ENCODE measurements at places on chromosomes 11 and 22.

GRCh38 chr22:49551446-49551845, 276.2 kb downstream of the BRD1 start:
- no peak for DNase-seq

GRCh38 chr11:44071157-44071556, 5.1 kb downstream of the ACCS start:
- DNase-seq = no peak

DNA sequence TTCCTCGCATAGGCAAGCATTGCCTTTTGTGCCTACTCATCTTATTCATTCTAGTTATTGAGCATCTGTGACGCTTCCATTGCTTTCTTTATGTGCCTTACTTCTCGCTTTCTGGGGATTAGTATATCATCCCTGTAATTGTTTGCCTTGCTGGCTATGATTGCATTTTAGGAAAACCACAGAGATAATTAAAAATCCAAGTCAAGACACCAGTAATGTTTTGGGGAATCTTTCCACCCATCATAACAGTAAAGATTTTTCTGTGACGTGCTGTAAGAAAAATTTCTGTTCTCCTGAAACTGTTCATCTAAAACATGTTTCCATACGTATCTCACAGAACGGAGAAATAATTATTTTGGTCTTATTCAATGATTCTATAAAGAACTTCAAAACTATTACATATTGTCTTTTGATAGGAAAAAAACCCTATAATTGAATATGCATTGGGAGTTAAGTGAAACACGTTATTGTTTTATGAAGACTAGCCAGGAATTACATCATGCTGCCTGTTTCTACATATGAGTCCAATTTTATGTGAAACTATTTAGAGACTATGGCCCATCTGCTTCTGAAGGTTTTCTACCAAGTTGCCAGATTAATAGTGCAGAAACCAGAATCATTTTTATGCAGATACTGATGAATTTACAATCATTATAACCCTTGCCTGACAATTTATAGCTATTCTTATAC, 133.7 kb upstream of the FIBIN start:
- no peak for DNase-seq

GRCh38 chr11:115132436-115133228, 371.6 kb downstream of the CADM1 start:
- DNase-seq = no peak

DNA sequence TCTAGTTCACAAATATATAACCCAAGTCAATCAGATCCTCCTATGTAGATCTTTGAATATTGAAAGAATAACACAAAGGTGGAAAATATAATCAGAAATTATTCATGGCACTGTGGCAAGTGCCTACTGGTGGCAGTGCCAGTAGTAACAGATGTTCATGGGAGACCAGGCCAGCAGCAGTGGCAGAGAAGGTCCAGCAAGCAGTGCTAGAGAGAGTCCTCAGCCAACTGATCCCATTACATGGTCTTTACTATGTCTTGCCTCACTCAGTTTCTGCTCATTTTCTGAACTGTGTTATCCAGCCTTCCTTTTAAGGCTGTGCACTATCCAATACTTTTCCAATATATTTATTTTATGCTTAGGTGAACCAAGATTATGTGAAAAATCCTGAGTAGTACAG, 124.9 kb downstream of the MRTFA start:
- DNase-seq = no peak

- DNase-seq = no peak
Observed at GRCh38 chr11:3202305-3202704, 16.3 kb downstream of the MRGPRG start.

GRCh38 chr11:110525883-110526282, 96.1 kb downstream of the FDX1 start:
- DNase-seq = peak; percentile 15

DNA sequence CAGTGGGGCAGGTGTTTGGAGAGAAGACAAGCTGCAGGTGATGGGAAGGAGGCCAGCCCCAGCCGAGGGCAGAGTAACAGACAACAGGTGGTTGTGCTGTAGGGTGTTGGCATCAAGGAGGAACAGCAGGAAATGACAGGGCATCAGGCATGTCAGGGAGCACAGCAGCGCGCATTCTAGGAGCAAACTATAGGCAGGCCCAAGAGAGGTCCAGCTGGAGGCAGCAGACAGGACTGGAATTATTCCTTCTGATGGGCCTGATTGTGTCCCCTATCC, 13.6 kb downstream of the ADM start:
- no peak for DNase-seq

- no peak for DNase-seq
Observed at GRCh38 chr11:70482529-70482917, 84.2 kb downstream of the CTTN start.
